ENCODE measurements at places on chromosomes 2 and 18. TPM values are rescaled to one million over a fixed set of nuclear protein-coding genes. Genes with fewer than 3 reads are reported as not detected.

- DNase-seq = no peak
Measured at GRCh38 chr2:207558079-207558491, 28.3 kb downstream of the CREB1 start.

The RBFA gene
- total RNA-seq = 19.2 TPM

GRCh38 chr18:10718809-10719208 is 193.0 kb downstream of the NAPG start:
- DNase-seq = no peak

- no peak for DNase-seq
Measured at GRCh38 chr2:177396703-177397460, 4.3 kb downstream of the AGPS start.

DNA sequence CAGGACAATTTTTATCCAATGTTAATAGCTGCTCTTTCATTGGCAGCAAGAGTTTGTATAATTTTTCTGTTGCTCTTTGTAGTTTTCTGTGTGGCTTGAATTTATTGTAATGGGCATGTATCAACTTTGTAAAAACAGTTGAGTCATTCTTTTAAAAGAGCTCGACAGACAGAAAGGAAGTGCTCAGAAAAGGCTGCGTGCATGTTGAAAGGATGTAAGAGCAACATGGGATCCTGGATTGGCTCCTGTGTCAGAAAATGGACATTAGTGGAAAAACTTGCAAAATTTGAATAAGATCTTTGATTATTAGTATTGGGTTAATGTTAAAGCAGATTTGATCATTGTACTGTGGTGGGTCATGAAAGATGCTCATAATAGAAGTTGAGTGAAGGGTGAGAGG is 93.3 kb upstream of the CDC42EP3 start:
- DNase-seq = no peak

DNA sequence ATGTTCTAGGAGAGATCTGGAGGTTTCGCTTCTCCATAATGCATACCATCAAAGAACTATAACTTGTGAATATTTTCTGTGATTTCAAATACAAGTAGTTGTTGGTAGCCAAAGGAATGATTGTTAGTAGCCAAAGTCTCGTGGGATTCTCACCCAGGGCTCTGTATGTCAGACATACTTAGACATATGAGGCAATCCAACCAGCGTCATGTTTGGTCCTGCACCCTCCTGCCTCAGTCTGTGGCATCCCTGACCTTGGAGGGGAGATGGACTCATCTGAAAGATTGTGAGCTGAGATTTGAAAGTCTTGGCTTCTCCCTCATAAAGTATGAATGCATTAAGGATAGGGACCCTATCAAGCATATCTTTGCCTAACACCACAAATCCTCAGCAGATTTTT is 81.2 kb downstream of the CTIF start:
- no peak for DNase-seq

- no peak for DNase-seq
Measured at GRCh38 chr2:27889774-27890145, 427 bp downstream of the RBKS start.

The FBXO48 gene
- 0.46 TPM for total RNA-seq

DNA sequence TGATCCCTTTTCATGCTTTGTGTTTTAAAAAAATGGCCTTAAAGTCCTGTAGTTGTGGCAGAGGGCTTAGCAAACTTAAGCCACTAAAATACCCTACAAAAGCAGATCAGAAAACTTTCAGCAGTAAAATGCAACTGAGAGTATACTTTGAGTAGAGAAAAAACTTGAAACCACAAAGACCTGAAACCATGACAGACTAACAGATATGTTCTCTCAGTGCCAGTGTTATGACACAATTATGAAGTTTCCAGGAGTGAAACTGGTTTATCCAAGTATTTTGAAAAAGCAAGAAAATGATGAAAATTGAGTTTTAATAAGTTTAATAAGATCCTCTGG is 74.5 kb downstream of the SPRED2 start:
- no peak for DNase-seq

- DNase-seq = peak; percentile 29
Measured at GRCh38 chr2:127674241-127675209, 805 bp downstream of the LIMS2 start.

The AFTPH gene
- 36.9 TPM for total RNA-seq

DNA sequence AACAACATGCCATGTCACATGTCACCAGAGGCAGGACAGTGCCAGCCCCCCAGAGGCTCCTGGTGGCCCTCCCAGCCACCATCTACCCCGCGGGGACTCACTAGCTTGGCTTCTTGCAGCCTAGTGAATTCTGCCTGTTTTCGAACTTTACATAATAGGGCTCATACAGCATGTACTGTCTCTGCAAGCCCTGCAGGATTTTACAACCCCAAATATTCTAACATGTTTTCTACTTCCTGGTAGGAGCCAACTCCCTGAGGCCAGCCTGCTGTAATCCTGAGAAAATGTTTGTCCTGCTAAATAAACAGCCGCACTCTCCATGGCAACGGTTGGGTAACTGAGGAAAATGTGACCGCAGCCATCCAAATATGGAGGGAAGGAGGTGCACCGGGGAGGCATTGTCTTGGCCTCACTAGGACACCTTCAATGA is 2.7 kb downstream of the PER2 start:
- DNase-seq = peak; percentile 94

The ARHGAP15 gene
- 15.3 TPM for total RNA-seq

- DNase-seq = no peak
Measured at GRCh38 chr18:52459890-52460289, 119.9 kb downstream of the DCC start.

- no peak for DNase-seq
Measured at GRCh38 chr18:58593938-58594337, 35.0 kb downstream of the ALPK2 start.

GRCh38 chr2:197121255-197121654 is 189.3 kb downstream of the ANKRD44 start:
- no peak for DNase-seq

- DNase-seq = no peak
Measured at GRCh38 chr18:63829886-63830285, 54.7 kb downstream of the SERPINB7 start.

DNA sequence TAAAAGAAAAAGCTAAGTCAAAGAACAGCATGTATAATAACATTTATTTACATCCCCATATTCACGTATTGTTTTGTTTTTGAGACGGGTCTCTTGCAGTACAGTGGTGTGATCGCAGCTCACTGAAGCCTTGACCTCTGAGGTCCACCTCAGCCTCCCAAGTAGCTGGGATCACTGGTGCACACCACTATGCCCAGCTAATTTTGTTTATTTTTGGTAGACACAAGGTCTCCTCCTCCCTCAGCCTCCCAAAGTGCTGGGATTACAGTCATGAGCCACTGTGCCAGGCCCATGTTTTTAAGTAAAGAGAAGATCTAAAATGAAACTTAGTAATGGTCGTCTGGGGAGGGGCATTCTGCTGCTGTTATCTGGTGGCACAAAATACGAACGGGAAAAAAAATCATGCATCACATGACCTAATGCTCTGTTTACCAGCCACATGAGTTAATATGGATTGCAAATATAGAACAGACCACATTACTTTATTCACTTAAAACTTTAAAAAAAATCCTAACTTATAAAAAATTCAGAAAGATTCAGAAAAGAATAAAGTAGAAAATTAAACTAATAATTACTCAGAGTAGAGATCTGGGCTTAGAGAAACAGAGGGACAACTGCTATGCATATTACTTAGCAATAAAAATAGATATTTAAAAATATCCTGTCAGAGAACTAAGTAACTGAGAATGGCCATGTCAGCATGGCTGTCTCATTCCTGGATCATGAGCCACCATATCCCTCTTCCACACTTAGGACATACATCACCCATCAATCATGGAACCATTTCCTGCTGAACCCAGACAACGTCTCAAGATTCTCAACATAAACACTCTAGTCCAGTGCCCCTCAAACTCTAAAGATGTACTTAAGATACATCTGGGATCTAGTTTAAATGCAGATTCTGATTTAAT is 7.3 kb downstream of the MMADHC start:
- no peak for DNase-seq

The ZAP70 gene
- total RNA-seq = 9.8 TPM

DNA sequence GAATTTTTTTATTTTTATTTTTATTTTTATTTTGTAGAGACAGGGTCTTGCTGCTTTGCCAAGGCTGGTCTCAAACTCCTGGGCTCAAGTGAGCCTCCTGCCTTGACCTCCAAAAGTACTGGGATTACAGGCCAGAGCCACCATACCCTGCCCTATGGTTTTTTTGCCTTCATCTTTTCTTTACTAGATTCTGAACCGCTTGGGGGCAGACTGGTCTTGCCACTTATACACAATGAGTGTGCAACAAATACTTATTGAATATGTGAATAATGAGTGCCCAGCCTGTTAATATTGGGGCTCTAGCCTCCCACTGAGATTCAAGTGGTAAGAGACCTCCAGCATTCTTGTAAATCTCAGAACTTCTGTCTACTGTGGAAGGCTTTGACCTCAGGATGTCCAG is 3.9 kb downstream of the NCK2 start:
- DNase-seq = no peak

DNA sequence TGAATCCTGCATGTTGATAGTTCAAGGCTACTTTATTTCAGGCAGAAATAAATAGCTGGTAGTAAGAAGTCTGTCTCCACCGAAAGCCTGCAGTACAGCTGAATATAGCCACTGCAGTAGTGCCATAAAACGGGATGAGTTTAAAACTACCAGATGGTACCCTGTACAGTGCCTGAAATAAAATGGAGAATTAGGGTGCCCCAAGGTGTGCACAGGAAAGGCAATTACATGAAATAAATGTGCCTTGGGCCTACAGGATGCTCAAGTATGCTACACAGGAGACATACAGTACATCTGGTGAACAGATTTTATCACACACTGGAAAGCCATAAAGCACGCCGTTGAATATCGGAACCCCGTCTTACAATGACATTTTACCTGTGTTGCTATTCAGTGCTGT is 447.7 kb upstream of the HNRNPA3 start:
- no peak for DNase-seq

The CFC1 gene
- 0.34 TPM for total RNA-seq

DNA sequence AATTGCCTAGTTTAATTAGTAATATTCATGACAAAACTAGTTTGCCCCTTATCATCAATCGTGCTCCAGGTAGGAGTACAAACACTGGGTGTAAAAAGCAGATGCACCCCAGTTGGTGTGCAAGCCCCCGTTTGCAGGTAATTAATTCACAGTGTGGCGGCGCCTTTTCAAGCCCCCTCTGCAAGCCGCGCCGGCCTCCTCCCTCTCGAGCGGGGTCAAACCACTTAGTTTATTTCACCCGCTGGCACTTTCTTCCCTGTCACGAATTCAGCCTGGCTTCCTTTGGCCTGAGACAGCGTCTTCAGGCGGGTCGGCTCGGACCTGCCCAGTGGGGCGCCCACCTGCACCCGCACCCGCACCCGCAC is 64.7 kb upstream of the MAPRE2 start:
- DNase-seq = no peak

The CHRNG gene
- not detected for total RNA-seq

The GEN1 gene
- total RNA-seq = 6.8 TPM

- no peak for DNase-seq
Measured at GRCh38 chr2:45153121-45153520, 143.9 kb upstream of the SIX2 start.

GRCh38 chr2:61117534-61117933 is 44.5 kb upstream of the C2orf74 start:
- no peak for DNase-seq

DNA sequence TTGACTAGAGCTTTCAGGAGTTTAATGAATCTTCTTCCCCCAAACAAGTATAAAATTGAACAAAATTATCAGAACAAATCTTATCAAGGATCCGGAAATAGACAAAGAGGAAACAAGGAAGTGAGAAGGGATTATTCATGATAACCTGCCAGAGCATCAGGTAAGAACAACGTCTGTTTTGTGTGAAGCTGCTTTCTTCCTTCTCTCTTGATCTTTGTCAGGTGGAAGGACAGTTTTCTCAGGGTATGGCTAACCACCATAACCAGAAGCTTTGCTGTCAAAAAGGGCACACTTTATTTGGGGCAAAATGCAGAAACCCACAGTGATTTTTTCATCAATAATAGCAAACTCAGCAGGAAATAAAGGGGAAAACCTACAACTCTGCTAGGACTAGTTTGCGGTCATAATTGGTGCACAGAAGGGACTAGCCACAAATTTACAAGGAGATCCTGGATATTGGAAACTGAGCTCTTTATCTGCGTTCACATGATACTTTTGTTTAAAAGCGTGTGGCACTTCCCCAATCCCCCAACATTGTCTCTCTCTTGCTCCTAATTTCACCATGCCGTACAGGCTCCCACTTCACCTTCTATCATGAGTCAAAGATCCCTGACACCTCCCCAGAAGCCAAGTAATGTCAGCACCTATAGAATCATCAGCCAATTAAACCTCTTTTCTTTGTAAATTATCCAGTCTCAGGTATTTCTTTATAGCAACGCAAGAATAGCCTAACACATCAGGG is 124.2 kb downstream of the FSIP2 start:
- no peak for DNase-seq

The C2orf72 gene
- 0.61 TPM for total RNA-seq

The MGAT4A gene
- total RNA-seq = 28.4 TPM

DNA sequence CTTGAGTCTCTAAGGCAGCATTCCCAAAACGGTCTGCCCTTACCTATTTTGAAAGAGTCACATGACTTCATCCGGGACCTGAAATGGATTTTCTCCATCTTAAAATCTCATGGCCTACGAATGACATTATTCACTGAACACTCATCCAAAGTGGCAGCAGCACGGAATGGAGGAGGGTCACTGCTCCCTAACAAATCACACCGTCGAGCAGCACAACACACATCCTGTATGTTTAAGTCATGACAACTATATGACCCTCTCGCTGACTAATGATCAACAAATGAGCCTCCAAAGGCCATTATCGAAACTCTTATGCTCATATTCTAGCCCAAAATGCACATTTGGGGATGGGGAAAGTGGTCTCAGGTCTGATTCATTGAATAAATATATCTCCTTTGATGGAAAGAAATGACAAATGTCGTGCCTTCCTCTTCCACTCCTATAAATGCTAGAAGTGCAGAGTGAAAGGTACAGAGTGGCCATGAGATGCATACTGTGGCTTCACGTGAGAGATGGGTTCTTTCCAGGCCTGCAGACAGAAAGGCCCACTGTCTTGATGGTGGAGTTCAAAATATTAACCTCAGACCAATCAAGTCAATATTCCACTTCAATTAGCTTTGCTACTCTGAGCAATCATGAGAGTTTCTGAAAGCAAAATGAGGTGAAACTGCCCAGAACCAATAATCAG is 70.8 kb downstream of the C2orf76 start:
- no peak for DNase-seq

GRCh38 chr2:51997571-51997970 is 965.6 kb upstream of the NRXN1 start:
- no peak for DNase-seq

DNA sequence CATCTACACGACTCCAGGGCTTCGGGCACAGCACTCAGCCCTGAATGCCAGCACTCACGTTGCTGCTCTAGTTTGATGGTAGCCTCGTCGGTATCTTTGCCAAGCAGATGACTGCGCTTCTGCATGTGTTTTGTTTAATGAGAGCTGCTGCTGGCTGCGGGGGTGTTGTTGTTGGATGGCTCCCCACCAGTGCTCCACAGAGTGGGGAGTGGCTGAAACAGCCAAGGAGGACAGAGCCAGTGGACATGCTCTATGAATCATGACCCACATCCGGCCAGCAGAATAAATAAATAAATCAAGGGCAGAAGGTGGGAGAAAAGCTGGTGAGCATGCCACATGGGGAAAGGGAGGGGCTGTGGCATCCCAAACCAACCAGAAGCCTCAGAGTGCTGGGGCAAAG is 131.2 kb upstream of the SOX11 start:
- DNase-seq = no peak

Data from upper lobe of left lung (tissue), 6 donors.